ENCODE measurements at places on chromosomes 7 and 10.
A peak's percentile ranks its signal among the peaks of the same experiment; 100 is the strongest.

DNA sequence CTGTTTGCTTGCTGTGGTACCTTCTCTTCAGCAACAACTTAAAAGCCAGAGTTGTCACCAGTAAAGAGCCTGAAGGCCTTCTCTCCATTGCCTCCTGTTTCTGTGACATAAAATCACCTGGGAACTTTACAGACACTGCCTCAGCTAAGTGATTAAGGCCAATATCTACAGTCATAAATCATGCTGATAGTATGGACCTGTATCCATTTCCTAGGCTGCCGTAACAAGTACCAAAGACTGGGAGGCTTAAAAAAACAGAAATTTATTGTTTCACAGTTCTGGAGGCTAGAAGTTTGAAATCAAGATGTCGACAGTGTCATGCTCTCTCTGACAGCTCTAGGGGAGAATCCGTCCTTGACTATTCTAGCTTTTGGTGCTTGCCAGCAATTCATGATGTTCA lies 108.4 kb upstream of the UNC5B start:
- DNase-seq: no peak

- DNase-seq: no peak
Observed at GRCh38 chr7:158973440-158973839, 117.1 kb downstream of the DYNC2I1 start.

DNA sequence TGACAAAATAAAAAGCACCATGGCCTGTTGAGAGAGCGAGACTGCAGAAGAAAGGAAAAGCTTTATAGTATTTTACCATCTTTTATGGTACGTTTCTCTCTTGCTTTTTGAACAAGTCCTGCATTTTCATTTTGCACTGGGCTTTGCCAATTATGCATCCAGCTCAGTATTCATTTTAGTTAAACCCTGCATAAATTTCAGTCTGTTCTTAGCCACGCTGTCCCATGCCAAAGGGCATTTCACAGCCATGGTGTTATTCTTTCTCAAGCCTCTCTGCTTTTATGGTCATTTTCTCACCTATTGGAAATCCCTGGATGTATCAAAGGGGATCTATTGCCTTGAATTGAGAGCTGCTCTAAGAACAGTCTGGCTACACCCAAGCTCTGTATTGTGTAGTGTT lies 30.8 kb upstream of the DNAJC1 start:
- no peak for DNase-seq

GRCh38 chr10:1712314-1712713 lies 25.0 kb downstream of the ADARB2 start:
- no peak for DNase-seq

- no peak for DNase-seq
Observed at GRCh38 chr10:5509236-5509635, 9.9 kb upstream of the CALML5 start.

DNA sequence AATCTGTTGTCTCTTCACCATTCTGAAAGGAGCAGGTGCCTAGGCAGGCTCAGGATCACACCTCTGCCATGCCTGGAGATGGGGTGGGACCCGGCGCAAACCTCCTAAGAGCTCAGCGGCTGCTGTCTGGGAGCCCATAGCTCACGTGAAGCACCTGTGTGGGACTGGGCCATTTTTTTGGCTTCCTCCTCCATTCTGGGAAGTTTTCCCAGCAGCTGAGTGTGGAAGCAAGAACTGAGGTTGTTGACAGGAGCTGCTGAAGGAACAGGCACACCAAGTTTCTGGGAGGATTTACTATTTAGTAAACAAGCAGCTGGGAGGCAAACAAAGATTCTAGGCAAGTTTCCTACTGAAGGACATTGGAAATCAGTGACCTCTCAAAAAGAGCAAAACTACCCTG lies 77.3 kb downstream of the FAM13C start:
- no peak for DNase-seq

DNA sequence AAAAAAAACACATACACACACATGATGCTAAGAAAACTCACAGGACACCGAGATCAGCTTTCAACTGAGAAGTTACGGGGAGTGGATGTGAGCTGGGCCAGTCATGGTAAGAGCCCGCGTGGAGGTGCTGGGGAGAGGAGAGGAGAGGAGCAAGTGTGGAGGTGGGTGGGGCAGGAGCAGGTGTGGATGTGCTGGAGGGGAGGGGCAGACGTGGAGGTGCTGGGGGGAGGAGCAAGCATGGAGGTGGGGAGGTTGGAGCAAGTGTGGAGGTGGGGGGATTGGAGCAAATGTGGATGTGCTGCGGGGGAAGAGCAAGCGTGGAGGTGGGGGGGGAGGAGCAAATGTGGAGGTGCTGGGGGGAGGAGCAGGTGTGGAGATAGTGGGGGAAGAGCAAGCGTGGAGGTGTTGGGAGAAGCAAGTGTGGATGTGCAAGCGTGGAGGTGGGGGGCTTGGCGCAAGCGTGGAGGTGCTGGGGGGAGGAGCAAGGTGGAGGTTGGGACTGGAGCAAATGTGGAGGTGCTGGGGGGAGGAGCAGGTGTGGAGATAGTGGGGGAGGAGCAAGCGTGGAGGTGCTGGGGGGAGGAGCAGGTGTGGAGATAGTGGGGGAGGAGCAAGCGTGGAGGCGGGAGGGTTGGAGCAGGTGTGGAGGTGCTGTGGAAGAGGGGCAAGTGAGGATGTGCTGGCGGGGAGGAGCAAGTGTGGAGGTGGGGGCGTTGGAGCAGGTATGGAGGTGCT lies 24.5 kb upstream of the NCAPG2 start:
- DNase-seq: no peak

GRCh38 chr7:105613611-105614330 lies 32.5 kb upstream of the EFCAB10 start:
- no peak for DNase-seq

GRCh38 chr10:29083096-29083495 lies 205.8 kb upstream of the LYZL1 start:
- DNase-seq: no peak

DNA sequence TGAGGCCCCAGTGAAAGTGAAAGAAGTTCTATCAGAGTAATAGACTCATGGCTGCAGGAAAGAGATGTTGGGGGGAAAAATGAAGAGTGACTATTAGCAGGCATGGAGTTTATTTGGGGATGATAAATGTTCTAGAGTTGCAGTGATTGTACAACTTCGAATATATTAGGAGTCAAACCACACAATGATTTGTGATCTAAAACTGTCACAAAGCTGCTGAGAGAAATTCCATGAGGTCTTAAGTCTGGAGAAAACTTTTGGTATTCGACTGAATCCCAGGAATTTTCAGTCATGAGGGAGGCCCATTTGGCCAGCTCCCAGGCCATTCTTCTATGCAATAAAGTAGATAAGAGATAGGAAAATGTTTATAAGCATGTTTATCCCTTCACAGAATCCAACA lies 55.9 kb upstream of the UNC5B start:
- DNase-seq: no peak

GRCh38 chr7:21753071-21753470 lies 192.6 kb downstream of the CDCA7L start:
- no peak for DNase-seq

DNA sequence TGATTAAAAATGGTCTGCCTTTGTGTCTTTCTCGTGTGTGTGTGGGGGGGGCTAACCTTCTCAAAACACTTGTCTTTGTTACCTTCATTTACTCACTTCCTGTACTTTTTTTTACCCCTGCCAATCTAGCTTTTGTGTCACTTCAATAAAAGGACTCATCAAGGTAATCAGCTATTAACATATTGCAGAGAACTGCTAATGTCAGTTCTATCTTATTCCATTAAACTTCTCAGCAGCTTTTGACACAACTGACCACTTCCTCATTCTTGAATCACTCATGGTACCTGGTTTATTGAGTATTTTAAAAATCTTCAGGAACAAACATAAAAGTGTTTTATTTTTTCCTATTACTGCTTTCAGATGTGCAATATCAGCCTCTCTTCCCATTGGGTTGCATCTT lies 59.8 kb downstream of the SLC25A40 start:
- no peak for DNase-seq

DNA sequence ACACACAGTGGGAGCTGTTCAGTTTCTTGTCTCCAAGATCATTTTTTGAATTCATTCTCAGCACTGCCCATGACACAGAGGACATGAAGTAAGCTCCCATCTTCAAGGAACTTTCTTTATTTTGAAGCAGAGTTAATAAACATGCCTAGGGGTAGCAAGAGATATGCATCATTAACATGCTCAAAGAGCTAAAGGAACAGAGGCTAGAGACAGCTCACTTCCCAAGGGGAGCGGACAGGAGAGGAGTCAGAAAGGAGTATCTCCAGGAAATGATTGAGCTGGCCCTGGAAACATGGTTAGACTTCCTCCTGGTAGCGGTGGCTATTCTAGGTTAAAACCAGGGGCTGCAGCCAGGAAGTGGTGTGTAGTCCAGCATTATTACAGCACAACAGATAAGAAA lies 135.9 kb downstream of the GPAM start:
- DNase-seq: no peak

GRCh38 chr7:135758531-135758932 lies 9.9 kb upstream of the FAM180A start:
- no peak for DNase-seq

- peak; percentile 47 for DNase-seq
Observed at GRCh38 chr7:47179812-47180515, 401.9 kb downstream of the TNS3 start.

GRCh38 chr10:86520871-86521677 lies 518 bp downstream of the WAPL start:
- peak; percentile 74 for DNase-seq

- no peak for DNase-seq
Observed at GRCh38 chr7:13236026-13236425, 548.6 kb downstream of the ARL4A start.

DNA sequence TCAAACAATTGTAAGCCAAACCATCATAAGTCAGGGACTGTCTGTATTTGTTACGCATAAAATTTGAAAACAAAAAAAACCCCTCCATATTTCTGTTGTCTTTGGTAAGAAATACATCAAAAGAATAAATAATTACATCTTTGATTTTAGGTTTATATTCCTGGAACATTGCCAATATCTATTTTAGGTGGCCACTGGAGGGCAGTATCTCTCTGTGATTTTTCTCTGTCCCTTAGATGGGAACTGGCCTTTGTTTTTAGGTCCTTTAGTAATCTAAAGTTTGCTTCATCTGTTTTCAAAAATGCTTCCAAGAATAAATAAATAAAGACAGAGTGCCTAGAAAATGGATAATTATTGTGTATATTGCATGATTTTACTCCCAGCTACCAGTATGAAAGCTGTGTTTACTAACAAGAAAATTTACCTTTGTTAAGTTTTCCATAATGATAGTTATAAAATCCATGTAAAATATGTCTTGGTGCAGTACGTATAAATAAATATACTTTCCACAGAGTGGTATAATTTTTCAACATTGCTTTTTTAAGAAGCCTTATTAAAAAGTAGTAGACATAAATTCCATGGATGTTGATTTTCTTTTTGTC lies 64.2 kb downstream of the PHYHIPL start:
- DNase-seq: peak; percentile 39

- DNase-seq: no peak
Observed at GRCh38 chr7:117492649-117493048, 12.8 kb downstream of the CFTR start.

- DNase-seq: no peak
Observed at GRCh38 chr10:46524472-46525176, 31.8 kb downstream of the GPRIN2 start.

- no peak for DNase-seq
Observed at GRCh38 chr10:70536196-70536861, 57.8 kb downstream of the PALD1 start.

DNA sequence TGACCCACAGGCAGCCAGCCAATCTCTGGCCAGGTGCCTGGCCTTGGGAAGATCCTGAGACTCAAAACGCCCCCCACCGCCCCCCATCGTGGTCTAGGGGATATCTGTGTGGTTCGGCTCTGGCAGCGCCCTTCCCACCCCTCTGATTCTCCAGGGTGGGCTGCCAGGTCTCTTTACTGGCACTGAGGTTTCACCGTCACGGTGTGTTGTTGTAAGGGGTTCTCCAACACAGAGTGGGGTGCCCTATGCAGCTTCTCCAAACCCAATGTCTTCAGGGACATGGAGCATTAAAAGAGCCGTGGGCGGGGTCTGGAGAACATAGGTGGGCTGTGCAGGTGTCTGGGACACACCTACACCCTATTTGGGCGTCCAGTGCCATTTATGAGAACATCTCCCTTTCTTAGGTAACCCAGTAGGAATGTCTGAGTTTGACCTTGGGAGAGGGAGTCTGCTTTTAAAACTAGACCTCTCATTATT lies 1.5 kb downstream of the MAFK start:
- DNase-seq: no peak

DNA sequence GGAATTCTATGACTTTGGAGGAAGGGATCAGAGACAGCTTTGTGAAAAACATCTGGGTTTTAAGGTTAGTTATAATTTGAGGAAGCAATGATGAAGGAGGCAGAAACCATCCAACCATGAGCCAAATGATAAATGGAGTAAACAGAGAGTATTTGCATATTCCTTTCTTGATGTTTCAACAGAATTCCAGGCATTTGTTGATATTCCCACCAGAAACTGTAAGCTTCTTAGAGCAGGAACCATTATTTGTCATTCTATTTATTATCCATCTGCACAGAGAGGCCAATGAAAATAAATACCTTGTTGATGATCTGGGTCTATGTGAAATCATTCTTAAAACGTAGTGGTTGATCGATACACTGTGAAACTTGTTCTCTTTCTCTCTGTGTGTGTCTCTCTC lies 715.3 kb downstream of the INHBA start:
- DNase-seq: no peak
